ENCODE measurements at places on chromosomes 1 and 21.
A peak's percentile ranks its signal among the peaks of the same experiment; 100 is the strongest.

DNA sequence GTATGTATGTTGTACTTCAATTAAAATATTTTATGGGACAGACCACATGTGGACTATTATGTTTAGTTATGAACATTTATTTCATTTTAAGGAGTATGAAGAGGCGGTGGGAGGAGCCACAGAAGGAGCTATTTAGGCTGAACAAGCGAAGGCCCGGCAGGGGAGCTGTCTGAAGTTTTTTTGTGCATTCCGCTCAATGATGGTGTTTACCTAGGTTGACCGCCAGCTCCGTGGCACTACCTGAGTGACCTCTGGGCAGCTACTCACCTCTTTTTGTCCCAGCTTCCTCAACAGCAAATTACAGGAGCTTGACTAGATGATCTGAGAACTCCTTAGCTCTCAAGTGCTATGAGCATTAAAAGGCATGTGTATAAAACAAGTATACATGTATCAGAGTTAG is 32.7 kb upstream of the C1orf198 start:
- no peak for DNase-seq

DNA sequence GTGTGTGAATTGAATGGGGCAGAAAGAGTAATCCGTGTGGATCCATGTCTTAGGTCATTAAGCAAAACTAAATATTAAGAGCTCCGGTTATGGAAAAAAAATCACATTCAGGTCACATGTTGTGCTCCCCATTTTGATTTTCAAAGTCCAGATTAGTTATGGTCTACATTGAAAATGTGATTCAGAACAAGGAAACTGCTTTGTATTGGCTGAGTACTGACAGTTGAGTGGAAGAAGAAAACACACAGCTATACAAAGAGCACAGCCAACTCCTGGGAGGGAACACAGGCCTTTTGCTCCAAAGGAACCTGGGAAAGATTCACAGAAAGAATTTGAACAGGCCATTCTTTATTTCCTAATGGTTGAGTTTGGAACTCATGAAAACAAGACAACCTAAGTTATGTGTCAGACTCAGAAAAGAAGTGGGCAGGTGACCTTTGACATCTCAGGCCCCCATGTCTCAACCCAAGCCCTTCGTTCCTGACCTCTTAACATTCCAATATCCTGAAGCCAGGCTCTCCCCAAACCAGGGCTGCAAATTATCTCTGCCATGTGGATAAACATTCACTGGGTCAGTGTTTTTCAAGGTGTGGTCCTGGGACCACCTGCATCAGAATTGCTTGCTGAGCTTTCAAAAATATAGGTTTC is 159.3 kb upstream of the LMO4 start:
- no peak for DNase-seq

- DNase-seq, result no peak
Measured at GRCh38 chr1:92748138-92748537, 36.8 kb downstream of the EVI5 start.

- DNase-seq, result no peak
Measured at GRCh38 chr21:16075649-16076282, 346.0 kb downstream of the USP25 start.

- DNase-seq, result peak; percentile 41
Measured at GRCh38 chr21:44013380-44014088, 1.4 kb downstream of the TRAPPC10 start.

GRCh38 chr1:38059635-38060250 is 13.2 kb upstream of the POU3F1 start:
- no peak for DNase-seq

- DNase-seq, result no peak
Measured at GRCh38 chr1:209473025-209473424, 110.5 kb upstream of the CAMK1G start.

Data from activated T-cell treated with anti-CD3 and anti-CD28 coated beads for 24 hours (primary cell).